Fibroblast of skin of right biceps (primary cell): ENCODE measurements at places on chromosomes 16 and 17.
A peak's percentile ranks its signal among the peaks of the same experiment; 100 is the strongest.

GRCh38 chr16:67339453-67339852 lies 12.8 kb downstream of the LRRC36 start:
- DNase-seq, result peak; percentile 31

DNA sequence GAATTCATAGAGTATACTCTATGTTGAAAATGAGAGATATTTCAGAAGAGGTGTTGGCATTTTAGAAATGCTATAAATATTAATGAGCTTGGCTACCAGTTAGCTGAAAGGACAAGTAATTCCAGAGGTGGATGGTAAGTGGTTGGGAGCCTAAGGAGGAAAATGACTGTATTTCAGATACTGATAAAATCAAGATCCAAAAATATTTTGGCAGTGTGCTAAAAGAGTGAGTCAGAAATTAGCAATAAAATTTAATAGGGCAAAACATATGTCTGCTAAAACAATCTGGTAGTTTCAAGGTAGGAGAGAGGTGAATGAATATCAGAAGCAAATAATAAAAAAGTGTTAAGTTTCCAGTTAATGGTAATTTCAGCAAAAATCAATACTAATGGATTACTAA lies 1287.9 kb downstream of the CDH8 start:
- peak; percentile 60 for DNase-seq

DNA sequence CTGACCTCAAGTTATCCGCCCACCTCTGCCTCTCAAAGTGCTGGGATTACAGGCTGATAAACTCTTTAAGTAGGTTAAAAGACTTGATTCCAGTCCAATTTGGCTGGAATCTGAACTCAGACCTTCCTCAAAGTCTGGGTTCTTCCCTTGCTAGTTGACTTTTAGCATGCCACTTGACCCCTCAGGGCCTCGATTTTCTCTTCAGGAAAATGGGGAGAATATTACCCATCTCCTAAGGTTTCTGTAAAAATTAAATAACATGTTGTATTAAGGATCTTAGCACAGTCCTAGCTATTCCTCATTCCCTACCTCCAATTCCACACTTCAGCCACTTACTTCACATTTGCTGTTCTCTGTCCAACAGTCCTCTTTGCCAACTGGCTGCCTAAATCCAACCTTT lies 1.9 kb downstream of the GTF3C1 start:
- no peak for DNase-seq

DNA sequence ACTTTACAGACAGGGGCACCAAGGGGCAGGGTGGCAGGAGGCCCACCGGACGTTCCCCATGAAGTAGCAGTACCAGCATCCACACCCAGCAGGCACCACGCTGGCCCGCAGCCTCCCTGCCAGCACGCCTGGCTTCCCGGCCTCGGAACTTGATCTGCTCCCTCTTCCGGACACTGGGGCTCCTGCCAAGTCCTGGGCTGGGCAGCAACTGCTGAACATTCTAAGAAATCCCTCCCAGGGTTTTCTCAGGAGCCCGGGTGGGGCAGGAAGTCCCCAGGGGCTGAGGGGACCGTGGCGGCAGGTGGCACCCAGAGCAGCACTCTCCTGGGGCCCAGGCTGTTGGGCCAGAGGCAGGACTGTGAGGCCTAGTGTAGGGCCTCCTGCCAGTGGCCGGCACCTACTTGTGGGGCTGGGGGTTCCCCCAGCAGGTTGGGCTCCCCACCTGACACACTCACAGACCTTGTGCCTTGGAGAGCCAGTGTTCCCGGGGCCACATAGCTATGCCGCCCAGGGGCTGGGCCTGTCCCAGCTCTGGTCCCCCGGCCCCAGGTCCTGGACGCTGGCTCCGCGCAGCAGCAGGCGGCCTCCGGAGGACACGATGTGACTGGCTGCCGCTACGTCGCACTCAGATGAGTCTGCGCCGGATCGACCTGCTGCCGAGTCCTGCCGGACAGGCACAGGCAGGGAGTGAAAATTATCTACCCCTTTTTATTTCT lies 86.2 kb upstream of the CBX4 start:
- no peak for DNase-seq

DNA sequence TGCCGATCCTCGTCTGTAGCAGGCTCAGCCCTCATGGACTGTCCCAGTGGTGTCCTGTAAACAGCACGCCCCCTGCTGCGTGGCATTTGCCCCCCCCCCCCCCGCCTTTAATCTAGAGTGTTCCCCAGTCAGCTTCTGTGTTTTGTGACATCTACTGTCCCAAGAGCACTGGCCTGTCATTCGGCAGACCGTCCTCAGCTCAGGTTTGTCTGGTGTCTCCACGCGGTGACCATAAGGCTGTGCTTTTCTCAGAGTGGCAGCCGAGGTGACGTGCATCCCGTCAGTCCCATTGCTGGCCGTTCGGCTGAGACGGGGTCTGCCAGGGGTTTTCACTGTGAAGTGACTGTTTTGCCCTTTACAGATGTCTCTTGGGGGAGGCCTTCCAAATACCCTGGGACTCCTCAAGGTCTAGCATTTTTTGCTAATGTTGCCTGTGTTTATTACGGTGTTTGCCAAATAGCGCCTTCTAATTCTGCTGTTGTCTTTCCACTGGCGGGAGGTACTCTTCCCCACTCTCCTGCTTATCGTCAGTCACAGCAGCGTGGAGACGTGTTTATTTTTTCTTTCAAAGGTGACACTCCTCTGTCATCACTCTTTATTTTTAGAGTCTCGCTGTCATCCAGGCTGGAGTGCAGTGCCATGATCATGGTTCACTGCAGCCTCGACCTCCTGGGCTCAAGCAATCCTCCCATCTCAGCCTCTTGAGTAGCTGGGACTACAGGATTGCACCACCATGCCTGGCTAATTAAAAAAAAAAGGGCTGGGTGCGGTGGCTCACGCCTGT lies 5.7 kb upstream of the MRPL12 start:
- DNase-seq, result no peak
